ENCODE measurements at places on chromosomes 7 and 10.

DNA sequence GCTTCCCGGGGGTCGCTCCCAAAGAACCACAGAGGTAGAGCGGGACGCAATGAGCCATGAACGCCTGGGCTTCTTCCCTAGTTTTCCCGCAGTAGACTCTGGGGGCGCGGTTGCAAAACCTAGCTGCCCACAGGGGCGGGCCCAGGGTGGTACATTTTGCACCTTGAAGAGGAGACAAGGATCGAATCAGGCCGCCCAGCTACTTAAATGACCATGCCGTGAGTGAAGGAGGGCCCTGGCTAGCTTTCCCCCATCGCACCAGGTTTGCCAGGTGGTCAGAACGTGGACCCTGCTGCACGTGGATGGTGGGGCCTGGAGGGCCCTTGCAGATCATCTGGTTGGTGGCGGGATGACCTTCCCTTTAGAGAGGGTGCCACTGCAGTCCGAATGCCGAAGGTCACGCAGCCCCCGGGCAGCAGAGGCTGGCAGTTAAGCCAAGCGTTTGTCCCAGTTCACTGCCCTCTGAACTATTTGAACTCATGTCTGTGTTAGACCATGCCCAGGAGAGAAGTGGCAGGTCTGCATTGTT, 604 bp upstream of the SHTN1 start:
- no peak for DNase-seq

GRCh38 chr10:75803816-75804552, 372.6 kb downstream of the LRMDA start:
- DNase-seq = no peak

DNA sequence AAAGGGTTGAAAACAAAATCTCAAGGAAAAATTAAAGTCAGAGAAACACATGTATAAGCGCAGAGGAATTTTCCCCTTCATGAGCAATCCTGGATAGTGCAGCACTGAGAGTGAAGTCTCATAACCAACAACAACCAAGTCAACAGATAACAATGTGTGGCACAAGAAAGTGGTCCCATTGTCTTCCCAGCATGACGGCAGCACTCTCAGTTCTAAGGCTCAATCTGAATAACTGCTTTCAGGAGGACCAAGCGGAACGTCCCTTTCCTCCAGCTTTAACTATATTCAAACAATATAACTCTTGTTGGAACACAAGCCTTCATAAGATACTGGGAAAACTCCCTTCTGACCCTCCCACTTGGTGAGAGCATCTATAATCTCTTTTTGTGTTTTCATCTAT, 137.9 kb downstream of the RAPGEF5 start:
- no peak for DNase-seq

GRCh38 chr7:38294926-38295325, 21.5 kb upstream of the TARP start:
- DNase-seq = no peak

GRCh38 chr10:88392222-88392621, 190.9 kb downstream of the RNLS start:
- DNase-seq = no peak

- DNase-seq = no peak
Observed at GRCh38 chr7:98459529-98459928, 58.6 kb upstream of the BAIAP2L1 start.

- no peak for DNase-seq
Observed at GRCh38 chr7:136009488-136010079, 32.4 kb upstream of the MTPN start.

DNA sequence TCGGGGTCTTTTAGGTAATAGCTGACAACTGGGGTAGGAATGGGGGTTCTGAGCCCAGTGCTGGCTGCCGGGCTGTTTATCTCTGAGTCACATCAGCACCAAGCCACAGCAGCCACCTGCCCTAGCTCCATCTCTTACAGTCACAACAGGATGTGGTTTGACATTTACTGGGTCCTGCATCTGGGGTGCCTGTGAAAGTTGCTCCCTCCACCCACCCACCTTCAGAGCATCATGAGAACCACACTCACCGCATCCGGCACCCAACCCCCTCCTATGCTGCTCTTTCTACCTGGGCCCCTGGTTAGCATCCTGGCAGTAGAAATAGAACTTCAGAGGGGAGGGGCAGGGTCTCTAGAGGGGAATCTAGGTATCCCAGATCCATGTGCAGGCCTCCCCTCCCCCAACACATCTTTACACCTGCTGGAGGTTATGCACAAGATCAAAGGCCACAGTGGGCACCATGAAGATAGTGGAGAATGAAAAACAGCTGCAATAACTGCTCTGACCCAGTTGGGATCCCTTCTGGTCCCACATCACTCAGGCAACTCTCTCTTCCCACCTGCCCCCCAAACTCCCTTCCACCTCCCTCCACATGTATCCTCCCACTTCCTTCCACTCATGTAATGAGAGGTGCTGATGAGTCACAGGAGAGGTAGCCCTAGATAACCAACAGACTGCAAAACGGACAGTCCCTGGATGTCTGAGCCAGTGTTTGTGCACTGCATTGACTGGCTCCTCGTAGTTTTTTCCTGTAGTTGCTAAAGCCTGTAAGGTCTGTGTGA, 38.2 kb downstream of the PRSS2 start:
- DNase-seq = peak; percentile 93

DNA sequence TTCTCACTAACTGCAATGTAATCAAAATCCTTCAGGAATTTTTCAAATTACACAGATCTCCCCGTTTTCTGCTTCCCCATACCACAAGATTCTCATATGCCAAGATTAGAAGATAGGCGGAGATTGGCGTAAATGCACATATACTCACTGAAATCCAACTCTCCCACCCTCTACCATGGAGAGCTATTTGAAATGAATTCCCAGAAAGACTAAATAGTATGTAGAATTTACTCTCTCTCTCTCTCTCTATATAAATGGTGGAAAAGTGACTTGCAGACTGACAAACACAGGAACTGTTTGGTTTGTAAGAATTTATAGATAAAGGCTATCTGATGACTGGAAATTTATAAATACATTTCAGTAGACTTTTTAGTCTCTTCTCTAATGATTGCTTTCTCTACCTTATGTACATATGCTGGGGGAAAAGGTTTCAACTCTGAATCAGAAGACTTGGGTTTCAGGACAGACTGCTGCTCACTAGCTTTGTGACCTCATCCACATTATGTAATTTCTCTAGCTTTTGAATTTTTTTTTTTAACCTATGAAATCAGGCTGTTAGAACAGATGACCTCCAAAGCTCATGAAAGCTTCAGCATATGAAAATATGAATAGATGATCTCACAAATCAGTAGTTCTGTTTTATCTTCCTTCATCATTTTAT, 67.8 kb upstream of the CSTF2T start:
- no peak for DNase-seq

- no peak for DNase-seq
Observed at GRCh38 chr7:46649876-46650275, 728.8 kb upstream of the IGFBP3 start.

DNA sequence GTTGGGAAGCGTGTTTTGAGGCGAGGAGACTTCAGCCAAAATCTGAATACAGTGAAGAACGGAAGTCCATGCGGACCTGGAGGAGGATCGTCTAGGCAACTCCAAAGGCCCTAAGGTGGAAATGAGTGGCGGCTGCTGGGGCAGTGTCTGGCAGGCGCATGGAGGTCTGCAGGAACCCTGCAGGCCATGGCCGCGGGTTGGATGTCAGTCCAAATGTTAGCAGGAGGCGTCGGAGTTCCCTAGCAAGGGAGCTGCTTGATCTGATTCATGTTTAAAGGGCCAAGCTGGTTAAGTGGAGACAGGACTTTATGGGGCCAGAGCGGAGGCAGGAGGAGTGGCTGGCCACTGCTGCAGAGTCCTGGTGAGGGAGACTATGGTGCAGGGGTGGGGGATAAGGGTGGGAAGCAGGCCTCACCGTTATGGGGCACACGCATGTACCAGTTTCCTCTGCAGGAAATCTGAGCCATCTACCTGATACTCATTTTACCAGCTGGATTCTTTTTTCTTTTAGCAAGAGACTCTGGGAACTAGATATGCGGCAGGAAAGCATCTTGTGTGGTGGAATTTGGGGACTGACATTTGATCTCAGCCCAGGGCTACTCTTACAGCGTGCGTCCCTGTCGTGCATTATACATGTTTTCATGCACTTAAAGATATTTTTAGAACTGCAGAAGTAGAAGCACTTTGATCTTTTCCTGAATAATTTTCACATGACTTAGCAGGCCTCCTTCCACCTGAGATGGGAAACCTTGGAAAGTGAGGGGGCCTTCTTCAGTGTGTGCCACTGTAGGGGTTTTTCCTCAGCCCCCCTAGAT, 6.6 kb upstream of the REPIN1 start:
- DNase-seq = no peak

DNA sequence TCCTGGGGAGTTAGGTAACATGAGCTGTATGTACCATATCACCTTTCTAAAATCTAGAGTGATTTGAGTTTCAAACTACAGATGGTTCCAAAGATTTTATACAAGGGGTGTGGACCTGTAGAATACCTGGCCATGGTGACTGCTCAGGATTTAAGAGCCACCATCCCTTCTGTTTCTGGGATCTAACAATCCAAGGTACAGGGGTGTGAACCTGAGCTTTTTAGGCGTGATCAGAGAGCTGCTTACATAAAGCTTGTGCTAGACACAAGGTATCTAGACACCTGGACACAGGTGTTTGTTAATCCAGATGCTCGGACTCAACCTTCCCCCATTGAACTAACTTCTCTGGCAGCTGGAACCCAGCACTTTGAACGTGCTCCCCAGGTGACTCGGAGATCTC, 516.4 kb downstream of the RPS24 start:
- no peak for DNase-seq

GRCh38 chr7:137772748-137773147, 74.0 kb downstream of the DGKI start:
- DNase-seq = no peak

GRCh38 chr10:35638101-35638500, 4.0 kb downstream of the FZD8 start:
- DNase-seq = no peak

GRCh38 chr10:85857791-85858190, 508.8 kb downstream of the GRID1 start:
- DNase-seq = no peak

- no peak for DNase-seq
Observed at GRCh38 chr7:15457990-15458955, 103.5 kb downstream of the AGMO start.

DNA sequence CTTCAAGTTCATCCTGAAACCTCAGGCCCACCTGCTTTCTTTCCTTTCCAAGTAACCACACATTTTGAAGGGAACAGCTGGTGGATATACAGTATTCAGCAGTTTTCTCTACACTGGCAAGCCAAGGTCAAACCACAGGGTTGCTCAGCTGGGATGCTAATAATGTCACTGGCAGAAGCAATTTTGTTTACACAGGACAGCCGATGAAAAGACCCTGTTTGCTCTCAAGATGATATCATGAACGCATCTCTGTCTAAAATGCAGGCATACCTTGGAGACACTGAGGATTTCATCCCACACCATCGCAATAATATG, 186.2 kb downstream of the USP6NL start:
- no peak for DNase-seq

DNA sequence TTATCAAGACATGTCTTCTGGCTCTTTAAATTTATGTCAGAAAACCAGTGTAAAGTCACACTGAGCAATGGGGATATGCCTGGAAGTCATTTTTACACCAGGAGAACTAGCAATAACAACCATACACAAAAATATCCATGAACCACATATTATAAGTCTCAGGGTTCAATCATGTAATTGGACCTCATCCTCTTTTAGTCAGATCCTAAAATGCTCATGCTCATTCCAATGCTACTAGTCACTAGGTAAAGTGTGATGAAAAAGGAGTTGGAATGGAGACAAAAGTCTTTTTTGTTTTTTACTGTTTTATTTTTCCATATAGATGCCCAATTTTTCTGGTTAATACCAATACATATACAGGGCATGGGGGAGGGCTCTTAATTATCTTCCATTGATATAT, 306.1 kb downstream of the DGKB start:
- no peak for DNase-seq

DNA sequence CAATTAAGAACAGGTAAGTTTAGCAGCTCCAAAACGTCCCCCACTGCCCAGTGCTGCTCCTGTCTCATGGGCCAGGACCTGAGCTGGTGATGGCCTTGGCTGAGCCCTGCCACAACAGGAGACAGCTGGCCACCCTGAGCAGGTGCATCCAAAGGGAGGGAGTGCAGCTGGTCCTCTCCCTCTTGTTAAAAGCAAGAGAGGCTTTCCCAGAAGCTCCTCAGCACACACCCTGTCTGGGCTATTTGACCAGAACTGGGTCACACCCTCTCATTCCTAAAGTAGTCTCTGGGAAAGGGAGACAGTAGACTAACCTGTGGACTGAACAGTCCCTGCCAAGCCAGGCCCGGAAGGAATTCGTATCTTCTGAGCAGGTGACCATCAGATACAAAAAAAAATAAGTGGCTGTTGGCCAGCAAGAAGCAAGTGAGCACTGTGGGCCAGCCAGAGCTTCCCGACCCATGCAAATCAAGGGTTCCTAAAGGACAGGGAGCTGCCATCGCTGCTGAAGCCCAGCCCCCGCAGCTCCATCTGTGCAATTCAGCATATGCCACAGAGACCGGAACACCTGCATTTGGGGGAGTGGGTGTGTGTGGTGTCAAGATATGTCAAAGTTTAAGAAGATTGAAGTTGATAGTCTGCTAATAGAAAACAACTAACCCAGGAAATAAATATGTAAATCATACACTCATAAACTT, 2.1 kb upstream of the TMEM72 start:
- DNase-seq = no peak

- DNase-seq = peak; percentile 40
Observed at GRCh38 chr10:22321924-22322640, 1.2 kb downstream of the BMI1 start.

DNA sequence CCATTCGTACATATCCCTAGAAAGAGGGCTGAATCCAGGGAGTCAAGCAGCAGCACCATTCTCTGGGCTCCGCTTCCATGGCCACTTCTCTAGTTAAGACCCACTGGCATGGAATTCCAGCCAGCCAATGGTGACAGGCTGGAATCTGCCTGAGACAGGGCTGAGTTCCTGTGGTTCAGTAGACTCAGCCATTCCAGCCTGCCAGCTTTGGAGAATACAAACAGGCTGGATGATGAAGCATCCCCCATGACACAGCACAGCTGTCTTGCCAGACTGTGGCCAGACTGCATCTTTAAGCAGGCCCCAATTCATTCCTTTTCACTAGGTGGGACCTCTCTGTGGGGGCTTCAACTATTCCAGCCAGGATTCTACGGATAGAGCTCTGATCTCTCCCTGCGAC, 329.6 kb downstream of the XPNPEP1 start:
- DNase-seq = no peak

GRCh38 chr10:59463909-59464308, 101.6 kb upstream of the FAM13C start:
- DNase-seq = no peak

GRCh38 chr10:79038841-79039201, 29.9 kb upstream of the ZMIZ1 start:
- DNase-seq = no peak

DNA sequence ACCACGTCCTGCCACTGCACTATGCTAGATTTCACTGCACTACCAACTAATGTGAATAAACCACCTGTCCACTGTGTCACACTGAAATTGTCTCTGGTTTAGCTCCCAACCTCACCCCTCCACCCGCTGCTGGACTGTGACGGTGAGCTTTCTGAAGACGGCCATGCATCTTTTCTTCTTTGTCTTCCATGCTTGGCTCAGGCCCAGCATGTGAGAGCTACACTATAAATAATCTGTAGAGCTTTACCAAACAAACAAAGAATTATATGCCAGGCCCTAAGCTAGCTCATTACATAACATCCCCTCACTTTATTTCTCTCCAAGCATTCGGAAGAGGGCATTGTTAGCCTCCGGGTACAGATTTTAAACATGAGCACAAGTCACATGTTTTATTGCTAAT, 633.2 kb downstream of the TNS3 start:
- no peak for DNase-seq

GRCh38 chr7:147923841-147924240, 666.7 kb upstream of the C7orf33 start:
- DNase-seq = no peak

GRCh38 chr10:49295297-49295696, 3.7 kb upstream of the C10orf71 start:
- no peak for DNase-seq
